Upper lobe of left lung (tissue), 6 donors: ENCODE measurements at places on chromosomes 11 and 22. TPM values are rescaled to one million over a fixed set of nuclear protein-coding genes. Genes with fewer than 3 reads are reported as not detected.

DNA sequence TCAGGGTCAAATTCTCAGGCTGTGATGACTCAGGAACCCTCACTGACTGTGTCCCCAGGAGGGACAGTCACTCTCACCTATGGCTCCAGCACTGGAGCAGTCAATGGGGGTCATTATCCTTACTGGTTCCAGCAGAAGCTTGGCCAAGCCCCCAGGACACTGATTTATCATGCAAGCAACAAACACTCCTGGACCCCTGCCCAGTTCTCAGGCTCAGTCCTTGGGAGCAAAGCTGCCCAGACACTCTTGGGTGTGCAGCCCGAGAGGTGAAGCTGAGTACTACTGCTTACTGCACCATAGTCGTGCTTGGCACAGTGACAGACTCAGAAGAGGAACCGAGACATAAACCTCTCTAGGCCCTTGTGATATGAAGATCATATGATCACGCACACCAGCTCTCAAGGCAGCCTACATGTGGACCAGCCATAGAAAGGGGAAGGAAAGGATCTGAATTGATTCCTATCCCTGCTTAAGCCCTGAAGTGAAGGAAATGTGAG lies 58.2 kb downstream of the ZNF280B start:
- no peak overlapping the region for H3K4me3 ChIP-seq
- H3K36me3 ChIP-seq: no peaks in the 10 kb centered on the region
- no peaks in the 10 kb centered on the region for H3K27me3 ChIP-seq
- H3K4me1 ChIP-seq: no peaks in the 10 kb centered on the region
- DNase-seq: no peak

GRCh38 chr11:68827733-68828132 lies 14.0 kb downstream of the CPT1A start:
- H3K4me3 ChIP-seq: no peak overlapping the region
- H3K27me3 ChIP-seq: no peaks in the 10 kb centered on the region
- H3K27ac ChIP-seq: peak overlapping the region; percentile 52

- H3K27ac ChIP-seq: no peak overlapping the region
- no peaks in the 10 kb centered on the region for H3K27me3 ChIP-seq
- no peaks in the 10 kb centered on the region for H3K36me3 ChIP-seq
- no peaks in the 10 kb centered on the region for H3K4me1 ChIP-seq
- no peak for DNase-seq
Observed at GRCh38 chr11:26344647-26345046, 12.7 kb downstream of the ANO3 start.

- H3K27ac ChIP-seq: no peak overlapping the region
- DNase-seq: no peak
- H3K4me3 ChIP-seq: no peak overlapping the region
- H3K4me1 ChIP-seq: no peaks in the 10 kb centered on the region
- H3K36me3 ChIP-seq: no peaks in the 10 kb centered on the region
Observed at GRCh38 chr11:28169816-28170215, 61.6 kb downstream of the METTL15 start.

- no peaks in the 10 kb centered on the region for H3K27me3 ChIP-seq
- no peaks in the 10 kb centered on the region for H3K36me3 ChIP-seq
- peaks cover 32% of the 10 kb centered on the region for H3K4me1 ChIP-seq
- H3K27ac ChIP-seq: peak overlapping the region; percentile 74
Observed at GRCh38 chr11:75476739-75477613, 44.0 kb upstream of the KLHL35 start.

GRCh38 chr11:82527081-82527584 lies 206.5 kb downstream of the FAM181B start:
- no peak for DNase-seq
- no peaks in the 10 kb centered on the region for H3K36me3 ChIP-seq
- no peak overlapping the region for H3K4me3 ChIP-seq
- no peaks in the 10 kb centered on the region for H3K4me1 ChIP-seq
- H3K27ac ChIP-seq: no peak overlapping the region

DNA sequence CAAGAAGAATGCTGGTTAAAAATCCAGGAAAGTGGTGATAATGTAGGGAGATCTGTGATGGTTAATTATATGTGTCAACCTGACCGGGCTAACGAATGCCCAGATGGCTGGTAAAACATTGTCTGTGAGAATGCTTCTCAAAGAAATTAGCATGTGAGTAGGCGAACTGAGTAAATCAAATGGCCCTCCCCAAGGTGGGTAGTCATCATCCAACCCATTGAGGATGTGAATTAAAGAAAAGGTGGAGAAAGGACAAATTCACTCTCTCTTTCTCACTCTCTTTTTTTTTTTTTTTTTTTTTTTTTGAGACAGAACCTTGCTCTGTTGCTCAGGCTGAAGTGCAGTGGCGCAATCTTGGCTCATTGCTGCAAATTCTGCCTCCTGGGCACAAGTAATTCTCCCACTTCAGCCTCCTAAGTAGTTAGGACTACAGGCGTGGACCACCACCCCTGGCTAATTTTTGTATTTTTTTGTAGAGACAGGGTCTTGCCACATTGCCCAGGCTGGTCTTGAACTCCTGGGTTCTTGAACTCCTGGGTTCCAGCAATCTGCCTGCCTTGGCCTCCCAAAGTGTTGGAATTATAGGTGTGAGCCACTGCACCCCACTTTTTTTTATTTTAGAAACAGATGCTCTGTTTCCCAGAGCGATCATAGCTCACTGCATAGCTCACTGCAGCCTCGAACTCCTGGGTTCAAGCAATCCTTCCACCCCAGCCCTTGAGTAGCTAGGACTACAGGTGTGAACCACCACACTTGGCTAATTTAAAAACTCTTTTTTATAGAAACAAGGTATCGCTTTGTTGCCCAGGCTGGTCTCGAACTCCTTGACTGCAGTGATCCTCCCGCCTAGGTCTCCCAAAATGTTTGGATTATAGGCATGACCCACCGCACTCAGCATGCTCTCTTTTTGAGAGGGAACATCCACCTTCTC lies 22.0 kb upstream of the P2RY6 start:
- H3K36me3 ChIP-seq: no peaks in the 10 kb centered on the region
- no peaks in the 10 kb centered on the region for H3K27me3 ChIP-seq
- no peaks in the 10 kb centered on the region for H3K4me1 ChIP-seq
- H3K27ac ChIP-seq: no peak overlapping the region

- H3K36me3 ChIP-seq: peaks cover 6% of the 10 kb centered on the region
- H3K27ac ChIP-seq: peak overlapping the region; percentile 77
- no peak overlapping the region for H3K4me3 ChIP-seq
- H3K4me1 ChIP-seq: peaks cover 41% of the 10 kb centered on the region
- H3K27me3 ChIP-seq: no peaks in the 10 kb centered on the region
Observed at GRCh38 chr11:76798202-76798581, 15.0 kb downstream of the TSKU start.

DNA sequence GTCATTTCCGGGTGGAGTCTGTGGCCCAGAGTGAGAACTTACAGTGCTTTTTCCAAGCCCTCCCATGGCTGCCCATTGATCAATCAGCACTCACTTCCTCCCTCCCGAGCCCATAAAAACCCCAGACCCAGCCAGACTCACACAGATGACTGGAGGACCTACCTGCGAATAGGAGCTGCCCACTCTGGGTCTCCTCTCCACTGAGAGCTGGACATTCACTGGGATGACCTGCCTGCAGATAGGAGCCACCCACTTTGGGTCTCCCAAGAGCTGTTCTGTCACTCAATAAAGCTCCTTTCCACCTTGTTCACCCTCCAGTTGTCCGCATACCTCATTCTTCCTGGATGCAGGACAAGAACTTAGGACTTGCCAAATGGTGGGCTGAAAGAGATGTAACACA lies 56.0 kb upstream of the B3GNT6 start:
- H3K27me3 ChIP-seq: no peaks in the 10 kb centered on the region
- no peaks in the 10 kb centered on the region for H3K4me1 ChIP-seq
- no peak overlapping the region for H3K4me3 ChIP-seq
- no peak overlapping the region for H3K27ac ChIP-seq

DNA sequence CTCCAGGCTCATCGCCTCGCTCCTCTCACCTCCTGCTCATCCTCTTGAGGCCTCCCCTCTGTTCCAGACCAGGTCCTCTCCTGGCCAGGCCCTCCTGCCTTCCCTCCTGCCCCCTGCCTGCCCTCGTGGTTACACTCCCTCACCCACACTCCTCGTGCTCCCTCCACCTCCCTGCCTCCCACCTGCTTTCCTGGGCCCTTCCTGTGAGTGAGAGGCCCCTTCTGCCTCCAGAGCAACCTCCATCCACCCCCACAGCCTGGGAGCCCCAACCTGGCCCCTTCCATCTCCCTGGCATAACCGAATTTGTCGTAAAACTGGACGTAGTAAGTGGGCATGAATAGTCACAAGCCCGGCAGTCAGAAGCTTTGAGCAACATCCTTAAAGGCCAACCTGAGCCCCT lies 4.5 kb downstream of the APOBEC3G start:
- no peak for DNase-seq
- no peak overlapping the region for H3K4me3 ChIP-seq
- no peaks in the 10 kb centered on the region for H3K27me3 ChIP-seq
- H3K27ac ChIP-seq: no peak overlapping the region
- peaks cover 18% of the 10 kb centered on the region for H3K36me3 ChIP-seq

Gene FXYD6
- 58.3 TPM for total RNA-seq
